ENCODE measurements at places on chromosomes 7 and 10.

GRCh38 chr10:125062227-125062913 is 98.0 kb downstream of the CTBP2 start:
- DNase-seq, result no peak

DNA sequence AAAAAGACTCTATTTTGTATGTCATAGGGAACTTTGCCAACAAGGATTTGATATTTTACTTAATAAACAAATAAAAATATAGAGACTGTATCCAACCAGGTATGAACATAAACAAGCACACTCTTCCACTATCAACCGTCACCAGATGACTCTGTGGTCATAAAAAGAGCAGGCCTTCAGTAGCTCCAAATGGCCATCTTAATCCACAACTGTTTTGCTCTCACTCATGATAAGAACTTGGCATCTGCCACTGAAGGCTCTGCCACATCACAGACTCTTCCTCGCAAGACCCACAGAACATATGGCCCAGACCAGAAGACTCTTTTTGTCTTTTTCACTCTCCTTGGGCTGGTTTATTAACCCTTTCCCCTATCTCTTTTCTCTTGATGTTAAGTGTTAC is 98.7 kb upstream of the POM121L12 start:
- no peak for DNase-seq

- no peak for DNase-seq
Observed at GRCh38 chr7:449324-450019, 70.2 kb downstream of the PDGFA start.

DNA sequence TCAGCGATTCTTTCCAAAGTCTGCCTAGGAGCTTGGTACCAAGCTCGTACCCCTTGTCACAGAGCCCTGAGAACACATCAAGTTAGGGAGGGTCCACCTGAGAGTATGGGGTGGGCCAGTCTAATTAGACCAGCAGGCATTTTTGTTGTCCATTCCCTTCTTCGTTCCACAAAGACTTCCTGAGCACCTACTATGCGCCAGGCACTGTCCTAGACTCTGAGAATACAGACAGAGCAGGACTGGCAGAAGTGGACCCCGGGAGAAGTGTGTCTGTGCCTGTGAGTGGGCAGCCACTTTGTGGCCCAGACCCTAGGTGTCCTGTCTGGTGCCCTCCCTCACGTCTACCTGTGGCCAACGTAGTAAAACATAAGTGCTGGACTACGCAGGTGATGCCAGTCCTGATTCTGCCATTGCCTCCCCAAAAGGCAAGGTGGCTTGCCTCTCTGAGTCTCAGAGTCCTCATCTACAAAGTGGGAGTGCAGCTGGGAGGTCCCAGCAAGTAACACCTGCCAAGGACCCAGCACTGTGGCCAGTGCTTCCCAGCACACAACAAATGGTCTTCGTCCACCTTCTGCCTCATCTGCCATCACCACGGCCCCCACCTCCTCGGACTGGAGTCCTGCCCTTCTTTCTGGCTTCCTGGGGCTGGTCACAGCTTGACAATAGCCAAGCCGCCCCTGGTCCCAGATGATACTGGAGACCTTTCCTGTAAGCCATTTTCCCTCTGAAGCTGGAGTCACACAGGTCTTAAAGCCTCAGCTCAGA is 54.3 kb upstream of the DUSP5 start:
- no peak for DNase-seq

GRCh38 chr7:3267966-3268690 is 32.9 kb upstream of the SDK1 start:
- DNase-seq, result no peak

- DNase-seq, result no peak
Observed at GRCh38 chr10:84499846-84500245, 171.5 kb downstream of the CCSER2 start.

DNA sequence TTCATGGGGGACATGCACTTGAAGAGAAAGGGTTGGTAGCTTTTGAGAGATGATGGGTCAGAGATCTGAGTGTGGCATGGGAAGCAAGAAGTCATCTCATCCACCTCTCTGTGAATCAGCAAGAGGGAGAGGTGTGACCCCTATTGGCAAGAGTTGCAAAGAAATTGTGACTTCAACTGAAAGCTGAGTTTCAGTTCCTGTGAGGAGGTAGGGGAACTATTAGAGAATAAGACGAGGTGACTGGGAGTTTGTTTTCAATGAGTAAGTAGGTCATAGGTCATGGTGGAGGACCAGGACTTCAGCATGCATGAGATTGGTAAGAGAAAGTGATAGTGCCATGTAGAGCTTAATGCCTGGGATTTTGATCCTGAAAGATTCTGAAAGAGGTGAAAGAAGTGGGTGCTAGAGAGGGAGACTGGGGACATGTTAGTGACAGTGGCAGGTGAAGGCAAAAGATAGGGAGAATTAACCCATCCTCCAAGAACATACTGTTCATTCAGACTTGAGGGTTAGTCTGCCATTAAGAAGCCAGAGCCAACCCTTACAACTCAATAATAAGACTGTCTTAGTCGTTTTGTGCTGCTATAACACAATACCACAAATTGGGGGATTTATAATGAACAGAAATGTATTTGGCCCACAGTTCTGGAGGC is 75.5 kb upstream of the CAPZA2 start:
- DNase-seq, result no peak

- no peak for DNase-seq
Observed at GRCh38 chr7:72028267-72028666, 383.9 kb downstream of the CALN1 start.

GRCh38 chr7:155543926-155544325 is 2.4 kb downstream of the CNPY1 start:
- no peak for DNase-seq

GRCh38 chr7:23247603-23248335 is 1.2 kb downstream of the GPNMB start:
- DNase-seq, result no peak

- no peak for DNase-seq
Observed at GRCh38 chr10:89297356-89297755, 4.5 kb upstream of the IFIT2 start.

DNA sequence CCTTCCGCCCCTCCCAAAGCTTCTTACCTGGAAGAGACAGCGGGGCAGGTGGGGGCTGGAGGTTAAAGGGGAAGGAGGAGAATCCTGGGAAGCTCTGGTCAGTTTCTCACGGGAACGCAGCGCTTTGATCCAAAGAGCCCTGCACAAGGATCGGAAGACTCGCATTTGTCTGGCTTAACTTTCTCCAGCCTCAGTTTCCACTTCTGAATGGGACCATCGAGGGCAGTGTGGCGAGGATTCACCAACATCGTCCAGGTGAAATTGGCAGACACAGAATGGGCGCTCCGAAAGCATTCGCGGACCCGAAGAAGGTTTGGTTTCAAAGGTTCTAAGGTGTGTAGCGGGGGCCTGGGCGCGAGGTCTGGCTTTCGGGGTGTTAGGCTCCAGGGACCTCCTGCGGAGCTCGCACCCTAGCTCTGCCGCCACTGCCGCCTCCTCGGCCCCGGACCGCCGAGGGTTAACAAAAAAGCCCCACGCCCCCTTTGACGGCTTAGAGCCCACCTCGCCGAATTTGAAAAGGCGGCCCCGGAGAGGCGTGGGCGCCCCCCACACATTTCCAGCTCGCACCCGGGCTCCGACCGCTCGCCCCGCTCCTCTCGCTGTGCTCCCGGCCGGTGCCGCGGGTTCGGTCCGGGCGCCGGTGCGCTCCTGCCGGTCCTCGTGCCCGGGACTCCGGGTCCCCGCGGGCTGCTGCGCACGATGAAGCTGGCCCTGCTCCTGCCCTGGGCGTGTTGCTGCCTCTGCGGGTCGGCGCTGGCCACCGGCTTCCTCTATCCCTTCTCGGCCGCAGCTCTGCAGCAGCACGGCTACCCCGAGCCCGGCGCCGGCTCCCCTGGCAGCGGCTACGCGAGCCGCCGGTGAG is at the start of gene COL26A1:
TSS of gene COL26A1 (plus strand) at position 542 of the 862 bp plus-strand sequence. CDS start at position 700, 158 bp downstream.
- DNase-seq, result no peak

- no peak for DNase-seq
Observed at GRCh38 chr10:127552446-127552845, 3.3 kb downstream of the NPS start.

DNA sequence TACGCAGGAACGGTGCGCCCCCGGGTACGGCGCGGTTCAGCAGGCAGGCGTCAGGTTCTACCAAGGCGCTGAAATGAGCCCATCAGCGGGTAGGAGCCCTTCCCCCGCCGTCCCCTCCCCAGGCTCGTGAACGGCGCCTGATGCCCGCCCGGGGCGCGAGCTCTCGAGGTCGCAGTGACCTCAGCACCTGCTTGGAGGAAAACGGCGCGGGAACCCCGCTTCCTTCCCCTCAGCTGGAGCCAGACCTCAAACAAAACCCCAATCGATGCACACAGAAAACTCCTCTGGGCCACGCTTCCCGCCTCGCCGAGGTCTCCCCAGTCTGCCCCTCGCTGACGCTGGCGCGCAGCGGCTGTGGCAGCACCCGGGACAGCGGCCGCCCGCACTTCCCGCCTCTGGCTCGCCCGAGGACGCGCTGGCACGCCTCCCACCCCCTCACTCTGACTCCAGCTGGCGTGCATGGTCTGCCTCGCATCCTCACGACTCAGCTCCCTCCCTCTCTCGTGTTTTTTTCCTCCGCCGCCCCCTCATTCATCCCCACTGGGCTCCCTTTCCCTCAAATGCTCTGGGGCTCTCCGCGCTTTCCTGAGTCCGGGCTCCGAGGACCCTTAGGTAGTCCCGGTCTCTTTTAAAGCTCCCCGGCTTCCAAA is 514 bp upstream of the GAD2 start:
- DNase-seq, result no peak

- DNase-seq, result no peak
Observed at GRCh38 chr10:111127081-111127848, 50.4 kb downstream of the ADRA2A start.

All from effector CD8-positive, alpha-beta T cell (primary cell).